ENCODE measurements at places on chromosomes 5 and 9.

- DNase-seq, result no peak
Measured at GRCh38 chr9:19999491-20000057, 210.7 kb upstream of the SLC24A2 start.

DNA sequence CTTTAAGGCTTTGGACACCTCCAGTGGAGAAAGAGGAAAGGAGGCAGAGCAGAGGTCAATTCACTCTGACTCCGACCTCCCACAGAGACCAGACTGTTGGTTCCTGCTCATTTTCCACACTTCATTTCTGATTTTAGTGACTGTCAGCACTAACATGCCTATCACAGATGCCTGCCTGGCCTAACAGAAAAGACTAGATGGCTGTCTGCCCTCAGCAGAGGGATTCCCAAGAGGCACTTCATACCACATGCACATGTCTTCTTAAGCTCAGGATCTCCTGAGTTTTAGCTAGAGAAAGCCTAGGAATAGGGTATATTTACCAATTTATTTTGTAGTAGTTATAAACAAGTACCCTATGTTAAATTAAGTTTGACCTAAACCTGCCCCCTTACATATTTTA lies 336.0 kb downstream of the ENC1 start:
- no peak for DNase-seq

- DNase-seq, result no peak
Measured at GRCh38 chr9:95105519-95106287, 211.8 kb downstream of the FANCC start.

DNA sequence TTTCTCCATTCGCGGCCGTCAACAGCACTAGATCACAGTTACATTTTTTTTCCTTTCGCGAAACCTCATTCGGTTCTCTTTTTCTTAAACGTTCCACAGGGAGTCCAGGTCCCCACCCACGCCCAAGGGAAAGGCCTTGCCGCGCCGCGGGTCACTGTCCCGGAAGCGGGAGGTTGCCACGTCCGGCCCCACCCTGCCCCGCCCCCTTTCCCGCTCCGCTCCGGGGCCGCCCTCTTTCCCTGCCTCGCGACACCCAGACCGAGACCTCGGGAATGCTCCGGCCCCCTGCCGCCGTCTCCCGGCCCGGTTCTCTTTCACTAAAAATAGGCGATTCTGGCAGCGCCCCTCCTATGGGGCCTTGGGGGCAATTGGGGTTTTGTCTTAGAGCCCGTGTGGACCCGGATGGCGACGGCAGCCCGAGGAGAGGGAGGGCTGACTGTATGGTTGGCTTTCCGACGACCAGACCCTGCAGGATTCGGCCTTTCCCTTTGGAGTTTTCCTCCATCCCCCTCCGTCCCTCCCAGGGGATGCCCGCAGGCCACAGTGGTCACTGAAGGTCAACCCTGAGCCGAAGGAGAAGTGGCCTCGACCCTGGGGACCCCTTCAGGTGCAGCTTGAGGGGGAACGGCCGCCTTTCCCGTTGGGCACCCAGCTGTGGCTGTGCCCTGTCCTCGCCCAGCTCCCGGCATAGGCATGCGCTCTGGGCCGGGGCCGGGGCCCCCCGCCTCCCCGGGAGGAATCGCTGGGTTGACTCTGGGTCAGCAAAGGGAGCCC lies 2.8 kb upstream of the RACK1 start:
- no peak for DNase-seq

DNA sequence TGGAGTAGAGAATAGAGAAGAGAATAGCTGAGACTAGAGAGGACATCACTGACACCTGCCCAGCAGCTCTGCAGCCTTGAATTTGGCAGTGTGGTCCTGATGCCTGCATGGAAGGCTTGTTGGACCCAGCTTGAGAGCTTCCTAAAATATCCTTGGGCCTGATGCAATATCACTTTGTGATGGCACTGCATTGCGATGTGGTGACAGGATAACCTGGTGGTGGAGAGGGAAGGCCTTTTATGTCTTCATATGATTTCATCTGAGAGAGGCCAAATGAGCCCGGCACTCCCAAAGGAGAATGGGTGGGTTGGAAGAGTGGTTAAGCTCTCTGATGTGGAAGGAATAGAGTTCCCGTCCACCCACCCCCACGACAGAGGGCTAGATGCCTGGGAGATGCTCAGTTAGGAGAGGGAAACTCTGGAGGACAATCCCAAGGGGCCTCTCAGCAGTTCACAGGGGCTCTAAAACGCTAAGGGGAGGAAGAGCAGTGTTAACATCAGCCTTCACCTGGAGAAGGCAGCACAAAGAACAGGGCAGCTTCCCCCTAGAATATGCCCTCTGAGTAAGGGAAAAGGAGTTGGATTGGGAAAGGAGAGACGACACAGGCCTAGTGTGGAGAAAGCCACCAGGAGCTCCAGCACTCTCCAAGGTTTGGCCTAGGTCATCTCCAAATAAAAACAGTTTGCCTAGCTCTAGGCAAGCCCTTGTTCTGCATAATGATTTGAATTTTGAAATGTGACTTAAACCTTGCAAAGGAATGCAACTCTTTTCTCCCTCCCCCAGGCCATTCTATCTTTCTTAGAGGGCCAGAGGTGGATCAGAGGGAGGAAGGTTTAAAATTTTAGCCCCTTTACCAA lies 99.8 kb upstream of the SSBP2 start:
- no peak for DNase-seq
